Frontal cortex (tissue), 4 donors: ENCODE measurements at places on chromosomes 1 and 21. TPM values are rescaled to one million over a fixed set of nuclear protein-coding genes. Genes with fewer than 3 reads are reported as not detected.

Gene CASQ1
- total RNA-seq = 4.9 TPM

Gene PIGR
- total RNA-seq = not detected

Gene LCE3E
- total RNA-seq = not detected

Gene UBE2U
- not detected for total RNA-seq

Gene LCE1E
- total RNA-seq = not detected

Gene LRIF1
- total RNA-seq = 20.8 TPM

Gene S100A8
- 7.3 TPM for total RNA-seq
